ENCODE measurements at places on chromosomes 7 and 10.

GRCh38 chr7:37040330-37040729 is 316.0 kb upstream of the AOAH start:
- DNase-seq, result no peak

DNA sequence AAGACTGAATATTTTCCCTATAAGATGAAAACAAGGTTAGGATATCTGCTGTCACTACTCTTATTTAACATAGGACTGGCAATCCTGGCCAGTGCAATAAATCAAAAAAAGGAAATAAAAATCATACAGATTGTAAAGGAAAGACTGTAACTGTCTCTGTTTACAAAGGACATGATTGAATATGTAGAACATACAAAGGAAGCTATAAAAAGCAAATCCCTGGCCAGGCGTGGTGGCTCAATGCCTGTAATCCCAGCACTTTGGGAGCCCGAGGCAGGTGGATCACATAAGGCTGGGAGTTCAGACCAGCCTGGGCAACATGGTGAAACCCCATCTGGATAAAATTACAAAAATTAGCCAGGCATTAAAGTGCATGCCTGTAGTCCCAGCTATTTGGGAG is 15.8 kb downstream of the ZNF485 start:
- DNase-seq, result no peak

- DNase-seq, result no peak
Observed at GRCh38 chr7:6526997-6527378, 24.3 kb downstream of the GRID2IP start.

- DNase-seq, result no peak
Observed at GRCh38 chr7:85232068-85232467, 45.2 kb upstream of the SEMA3D start.

- DNase-seq, result no peak
Observed at GRCh38 chr7:134669845-134670373, 23.3 kb downstream of the BPGM start.

DNA sequence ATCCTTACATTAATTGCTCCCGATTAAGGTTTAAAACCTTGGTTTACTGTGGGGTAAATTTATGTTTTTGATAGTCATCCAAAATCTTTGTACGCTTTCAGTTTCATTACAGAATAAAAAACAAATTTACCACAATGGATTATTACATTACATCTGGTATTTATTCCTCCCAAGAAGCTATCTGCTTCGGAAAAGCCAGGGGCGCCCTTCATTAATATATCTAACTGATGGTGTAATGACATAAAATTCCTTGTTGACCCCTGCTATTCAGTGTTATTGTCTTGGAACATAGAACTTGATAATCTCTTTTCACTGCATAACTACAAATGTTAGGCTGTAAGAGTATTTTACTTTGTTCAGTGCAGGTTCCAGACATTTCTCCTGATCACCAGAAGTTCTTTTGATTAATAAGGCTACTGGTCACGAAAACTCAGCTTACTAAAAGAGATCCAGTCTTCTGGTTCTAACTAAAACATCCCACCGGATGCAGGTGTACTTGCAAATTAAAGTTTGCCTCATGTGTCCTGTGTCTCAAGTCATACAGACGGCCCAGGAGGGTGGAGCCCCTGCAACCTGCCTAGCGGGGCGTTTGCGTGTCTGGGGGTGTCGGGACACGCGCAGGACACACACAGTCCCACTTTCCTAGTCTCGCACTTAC is 581 bp upstream of the GLCCI1 start:
- no peak for DNase-seq

- no peak for DNase-seq
Observed at GRCh38 chr10:43114088-43114742, 24.0 kb upstream of the CSGALNACT2 start.

DNA sequence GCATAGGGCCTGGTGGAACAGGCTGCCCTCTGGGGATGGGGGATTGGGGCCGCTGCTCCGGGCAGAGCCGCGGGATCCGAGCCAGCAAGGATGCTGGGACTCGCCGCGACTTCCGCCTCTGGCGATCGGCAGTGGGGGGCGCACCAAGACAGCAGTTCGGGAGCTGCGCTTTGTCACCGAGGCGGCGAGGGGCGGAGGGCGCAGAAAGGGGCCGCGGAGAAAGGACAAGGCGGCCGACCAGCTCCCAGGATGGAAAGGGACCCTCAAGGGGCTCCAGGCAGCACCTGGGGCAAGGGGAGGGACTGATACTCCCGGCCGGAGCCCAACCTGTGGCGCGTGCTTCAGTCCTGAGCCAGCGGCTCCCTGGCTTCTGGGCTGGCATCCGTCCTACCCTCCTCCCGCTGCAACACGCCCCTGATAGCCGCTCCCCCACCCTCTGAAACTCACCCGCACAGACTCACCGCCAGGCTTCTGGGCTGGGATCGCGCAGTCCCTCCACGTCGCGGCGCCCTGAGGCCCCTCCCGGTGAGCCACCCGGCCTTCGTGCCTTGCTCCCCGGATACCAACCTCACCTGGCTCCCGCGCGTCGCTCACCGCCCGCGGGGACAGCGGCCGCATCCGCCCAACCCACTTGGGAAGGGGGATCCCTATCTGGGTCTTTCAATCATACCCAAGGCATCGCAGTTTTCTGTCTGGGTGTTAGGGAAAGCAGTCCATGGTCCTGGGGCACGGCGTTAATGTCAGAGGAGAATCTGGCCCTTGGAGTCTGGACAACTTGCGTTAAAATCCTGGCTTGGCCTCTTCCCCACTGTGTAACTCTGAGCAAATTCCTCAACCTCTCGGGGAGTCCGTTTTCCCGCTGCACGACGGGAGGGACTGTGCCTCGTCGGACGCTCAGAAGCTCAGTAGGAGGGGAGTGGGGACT is 7.0 kb upstream of the EVX1 start:
- DNase-seq, result peak; percentile 70

GRCh38 chr7:1307828-1308227 is 75.2 kb downstream of the UNCX start:
- no peak for DNase-seq

DNA sequence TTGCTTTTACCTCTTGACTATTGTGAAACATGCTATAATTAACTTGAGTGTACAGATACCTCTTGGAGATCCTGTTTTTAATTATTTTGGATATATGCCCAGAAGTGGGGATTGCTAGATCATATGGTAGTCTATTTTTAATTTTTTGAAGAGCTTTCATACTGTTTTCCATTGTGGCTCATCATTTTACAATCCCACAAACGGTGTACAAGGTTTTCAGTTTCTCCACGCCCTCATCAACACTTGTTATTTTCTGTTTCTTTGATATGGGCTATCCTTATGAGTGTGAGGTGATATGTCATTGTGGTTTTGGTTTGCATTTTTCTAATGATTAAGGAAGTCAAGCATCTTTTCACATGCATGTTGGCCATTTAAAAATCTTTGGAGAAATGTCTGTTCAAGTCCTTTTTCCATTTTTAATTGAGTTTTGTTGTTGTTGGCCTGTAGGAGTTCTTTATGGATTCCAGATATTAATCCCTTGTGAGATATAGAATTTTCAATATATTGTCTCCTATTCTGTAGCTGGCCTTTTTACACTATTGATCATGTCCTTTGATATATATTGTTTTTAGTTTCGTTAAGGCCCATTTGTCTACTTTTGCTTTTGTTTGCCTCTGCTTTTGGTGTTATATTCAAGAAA is 7.5 kb downstream of the AGK start:
- DNase-seq, result no peak

- no peak for DNase-seq
Observed at GRCh38 chr7:20194343-20194995, 22.7 kb downstream of the MACC1 start.

DNA sequence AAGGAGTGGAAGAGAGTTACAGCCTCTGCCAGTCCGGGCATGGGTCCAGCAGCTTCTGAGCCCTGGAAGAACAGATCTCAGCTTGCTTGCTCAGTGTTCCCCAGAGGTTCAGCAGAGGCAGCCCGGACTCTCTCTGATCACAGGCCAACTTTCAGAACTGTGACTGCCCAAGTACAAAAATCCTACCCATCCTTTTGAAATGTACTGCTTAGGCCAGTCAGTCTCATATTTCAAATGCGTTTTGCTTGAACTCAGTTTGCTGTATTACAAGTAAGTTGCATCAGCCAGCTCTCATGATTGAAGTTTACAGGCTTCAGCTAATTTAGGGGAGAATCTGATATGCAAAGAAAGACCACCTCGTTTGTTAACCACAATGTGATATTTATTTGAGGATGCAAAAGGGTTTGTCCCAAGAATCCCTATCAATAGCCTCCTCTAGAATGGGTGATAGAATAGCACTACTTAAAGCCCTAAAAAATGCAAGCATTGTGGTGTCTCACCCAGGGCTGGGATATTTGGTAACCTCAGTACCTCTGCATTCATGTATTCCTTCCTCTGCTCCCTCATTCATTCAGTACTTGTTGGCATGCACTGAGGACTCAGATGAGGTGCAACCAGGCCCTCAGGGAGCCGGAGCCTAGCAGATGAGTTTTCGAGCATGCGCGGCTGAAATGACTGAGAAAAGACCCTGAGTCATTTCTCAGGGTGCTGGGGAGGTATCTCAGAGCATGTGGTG is 7.0 kb downstream of the AIMP2 start:
- DNase-seq, result peak; percentile 86

- peak; percentile 4 for DNase-seq
Observed at GRCh38 chr10:86193841-86194240, 172.8 kb downstream of the GRID1 start.

- DNase-seq, result no peak
Observed at GRCh38 chr7:85292908-85293576, 106.2 kb upstream of the SEMA3D start.

DNA sequence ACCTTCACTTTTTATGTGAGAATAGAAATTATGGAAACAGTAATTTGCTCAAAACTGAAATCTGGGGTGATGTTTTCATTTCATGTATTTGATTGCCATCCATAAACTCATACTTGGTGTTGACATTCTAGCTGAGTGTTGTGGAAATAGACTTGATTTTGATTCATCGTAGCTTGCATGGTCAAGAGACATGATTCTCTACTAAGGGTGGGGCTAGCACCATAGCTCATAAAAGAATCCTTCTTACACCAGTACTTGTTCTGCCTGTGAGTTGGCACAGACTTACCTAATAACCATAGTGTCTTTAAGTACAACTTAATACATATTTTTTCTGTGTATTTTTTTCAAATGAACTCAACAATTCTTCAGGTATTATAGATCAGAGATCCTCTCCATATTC is 36.6 kb downstream of the RAB18 start:
- no peak for DNase-seq

DNA sequence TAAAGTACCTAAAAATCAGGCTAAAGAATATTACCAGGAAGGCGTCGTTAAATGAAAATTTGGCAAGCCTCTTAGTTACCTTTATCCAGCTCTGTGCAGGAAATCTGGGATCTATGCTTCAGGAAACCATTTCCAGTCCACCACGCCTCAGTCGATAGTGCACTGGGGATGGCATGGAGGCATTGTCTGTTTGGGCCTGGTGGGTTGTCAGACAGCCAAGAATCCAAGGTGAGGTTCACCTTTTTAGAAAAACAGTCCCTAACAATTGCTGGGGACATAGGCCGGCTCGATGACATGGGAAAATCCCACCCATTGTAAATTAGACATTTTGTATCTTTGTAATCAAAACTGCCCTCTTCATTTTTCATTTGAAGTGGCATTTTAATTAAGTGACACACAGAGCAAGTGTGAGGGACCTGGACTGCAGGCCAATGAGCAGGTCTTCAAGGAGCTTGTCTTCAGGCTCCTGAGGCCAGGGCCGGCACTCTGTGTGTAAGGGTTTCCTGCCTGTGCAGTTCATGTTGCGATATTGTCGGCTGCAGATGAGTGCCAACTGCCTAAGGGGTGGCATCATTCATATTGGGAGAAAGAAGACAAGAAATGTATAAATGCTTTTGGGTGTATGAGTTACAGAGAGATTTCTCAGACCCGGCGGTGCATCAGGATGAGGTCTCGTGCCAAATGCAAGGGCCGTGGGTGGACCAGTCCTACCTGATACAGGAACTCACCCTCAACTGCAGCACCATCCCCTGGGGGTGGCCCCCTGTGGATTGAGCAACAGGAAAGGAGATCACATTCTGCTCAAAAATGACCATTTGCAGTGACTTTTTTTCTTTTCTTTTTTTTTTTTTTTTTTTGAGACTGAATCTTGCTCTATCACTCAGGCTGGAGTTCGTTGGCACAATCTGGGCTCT is 80.8 kb downstream of the PTPRE start:
- DNase-seq, result no peak

GRCh38 chr7:149811221-149811620 is 27.0 kb upstream of the ZNF862 start:
- no peak for DNase-seq

GRCh38 chr7:17774248-17774647 is 166.0 kb downstream of the SNX13 start:
- DNase-seq, result no peak

DNA sequence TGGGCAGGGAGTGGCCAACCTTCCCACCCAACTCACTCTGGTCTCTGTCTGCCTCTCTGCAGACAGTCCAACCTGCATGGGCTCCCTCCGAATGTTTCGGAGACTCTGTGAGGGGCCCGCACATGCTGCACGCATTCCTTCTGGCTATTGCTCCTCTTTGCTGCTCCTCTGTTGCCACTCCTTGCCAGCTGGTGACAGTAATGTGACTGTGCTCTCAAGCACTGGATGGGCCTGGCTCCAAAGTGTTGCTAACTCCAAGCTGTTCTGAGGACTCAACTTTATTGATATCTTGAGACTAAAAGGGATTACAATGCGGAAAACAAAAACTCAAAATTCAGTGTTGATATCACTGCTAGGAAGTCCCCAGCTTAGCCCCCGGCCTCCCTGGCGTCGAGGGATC is 105.4 kb upstream of the KIF5B start:
- no peak for DNase-seq

GRCh38 chr10:34505338-34505737 is 309.8 kb downstream of the PARD3 start:
- no peak for DNase-seq

- no peak for DNase-seq
Observed at GRCh38 chr7:2633538-2634266, 1.9 kb downstream of the TTYH3 start.

GRCh38 chr7:95503271-95504131 is 17.8 kb downstream of the ASB4 start:
- no peak for DNase-seq

DNA sequence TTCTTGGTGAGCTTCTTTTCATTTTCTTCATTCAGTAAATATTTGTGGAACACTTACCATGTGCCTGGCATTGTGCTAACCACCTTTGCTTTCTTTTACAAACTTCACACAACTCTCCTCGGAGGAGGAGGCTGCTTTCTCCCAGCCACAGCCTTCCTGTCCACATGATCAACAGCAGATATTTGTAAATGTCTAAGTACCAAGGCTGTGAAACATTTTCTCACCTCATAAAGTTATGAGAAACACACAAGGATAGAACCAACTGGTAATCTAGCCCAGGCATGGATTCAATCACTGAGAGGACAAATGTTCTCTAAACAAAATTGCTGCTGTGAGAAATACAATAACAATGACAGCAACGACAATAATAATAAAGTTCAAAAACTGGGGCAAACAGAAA is 3.9 kb downstream of the CTTNBP2 start:
- no peak for DNase-seq

- DNase-seq, result no peak
Observed at GRCh38 chr7:51158742-51159445, 157.7 kb downstream of the COBL start.

- no peak for DNase-seq
Observed at GRCh38 chr10:105973902-105974301, 1190.6 kb downstream of the SORCS1 start.
